ENCODE measurements at places on chromosomes 12 and 14.

- no peaks in the 10 kb centered on the region for H3K4me1 ChIP-seq
- no peak for DNase-seq
- H3K27ac ChIP-seq, result no peak overlapping the region
These were observed 1441.4 kb downstream of the AACS start for GRCh38 chr12:126506426-126507182.

- H3K27ac ChIP-seq, result peak overlapping the region; percentile 95
- H3K27me3 ChIP-seq, result no peaks in the 10 kb centered on the region
- H3K36me3 ChIP-seq, result peaks cover 15% of the 10 kb centered on the region
- peak overlapping the region; percentile 95 for H3K4me3 ChIP-seq
These were observed 1.5 kb downstream of the IRF2BPL start for GRCh38 chr14:77026930-77027537.

DNA sequence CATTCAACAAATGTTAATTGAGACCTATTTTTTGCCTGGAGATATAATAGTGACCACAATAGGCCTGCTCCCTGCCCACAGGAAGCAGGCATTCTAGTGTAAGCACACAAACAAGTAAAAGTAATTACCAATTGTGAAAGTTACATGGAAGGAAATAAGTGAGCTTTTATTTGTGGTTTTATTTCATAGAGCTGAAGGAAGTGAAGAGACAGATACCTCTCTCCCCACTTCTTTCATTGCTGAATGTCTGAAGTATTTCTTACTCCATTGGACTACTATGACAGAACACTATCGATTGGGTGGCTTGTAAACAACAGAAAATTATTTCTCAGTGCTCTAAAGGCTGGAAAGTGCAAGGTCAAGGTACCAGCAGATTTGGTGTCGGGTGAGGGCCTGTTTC is 183.5 kb downstream of the PRKCH start:
- no peak overlapping the region for H3K4me3 ChIP-seq
- H3K27me3 ChIP-seq, result no peaks in the 10 kb centered on the region
- H3K4me1 ChIP-seq, result peaks cover 71% of the 10 kb centered on the region
- H3K27ac ChIP-seq, result peak overlapping the region; percentile 43
- no peak for DNase-seq
- H3K36me3 ChIP-seq, result peaks cover 34% of the 10 kb centered on the region

- no peak for DNase-seq
- H3K4me3 ChIP-seq, result no peak overlapping the region
- no peaks in the 10 kb centered on the region for H3K36me3 ChIP-seq
- no peak overlapping the region for H3K27ac ChIP-seq
These were observed 296.3 kb downstream of the CCDC91 start for GRCh38 chr12:28486521-28486920.

DNA sequence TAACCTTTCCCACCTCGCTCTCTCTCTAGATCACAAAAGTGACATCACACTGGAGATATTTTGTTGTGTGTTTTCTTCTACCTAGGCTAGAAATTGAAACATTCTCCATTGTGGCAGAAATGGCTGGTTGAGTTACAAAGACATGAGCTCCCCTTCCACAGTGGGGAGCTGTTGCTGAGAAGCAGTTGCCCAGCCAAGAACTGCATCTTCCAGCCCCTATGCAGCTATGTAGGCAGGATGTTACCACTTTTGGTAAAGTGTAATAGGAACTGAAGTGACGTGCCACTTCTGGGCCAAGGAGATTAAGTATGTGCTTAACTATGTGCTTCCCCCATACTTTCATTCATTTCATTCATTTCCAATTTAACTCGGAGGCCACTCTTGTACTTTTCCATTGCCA is 138.7 kb upstream of the E2F7 start:
- no peak overlapping the region for H3K27ac ChIP-seq
- no peaks in the 10 kb centered on the region for H3K4me1 ChIP-seq
- H3K36me3 ChIP-seq, result no peaks in the 10 kb centered on the region
- no peaks in the 10 kb centered on the region for H3K27me3 ChIP-seq

DNA sequence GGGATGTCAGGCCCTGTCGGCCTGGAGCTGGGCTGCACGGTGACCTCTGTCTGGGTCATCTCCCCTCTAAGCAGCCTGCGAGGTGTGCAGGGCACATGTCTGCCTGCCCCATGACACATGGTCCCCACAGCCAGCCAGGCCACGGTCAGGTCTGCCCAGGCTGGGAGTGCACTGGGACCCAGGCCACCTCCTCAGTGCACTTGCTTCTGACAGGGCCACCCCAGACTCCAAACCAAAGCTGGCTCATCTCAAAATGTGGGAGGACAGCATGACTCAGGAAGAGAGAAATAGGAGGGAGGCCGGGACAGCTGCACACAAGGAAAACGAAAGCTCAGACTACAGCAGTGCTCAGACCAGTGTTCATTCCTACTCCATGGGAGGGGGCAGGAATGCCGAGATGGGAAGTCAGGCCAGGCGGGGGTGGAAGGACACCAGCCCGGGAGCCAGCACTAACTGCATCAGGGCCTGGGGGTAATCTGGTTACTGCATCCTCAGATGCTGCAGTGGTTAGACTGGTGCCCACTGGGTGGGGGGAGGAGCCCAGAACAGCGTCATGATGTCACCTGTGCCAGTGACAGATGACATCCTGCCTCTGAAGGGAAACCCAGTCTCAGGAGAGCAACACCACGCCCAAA is 4.0 kb downstream of the P2RX2 start:
- H3K27me3 ChIP-seq, result peaks cover 8% of the 10 kb centered on the region
- H3K27ac ChIP-seq, result no peak overlapping the region
- peak; percentile 27 for DNase-seq
- peaks cover 15% of the 10 kb centered on the region for H3K36me3 ChIP-seq
- peaks cover 6% of the 10 kb centered on the region for H3K4me1 ChIP-seq

- peak within 1 kb of the TSS; percentile 66 for H3K27ac ChIP-seq
- H3K36me3 ChIP-seq, result no peaks in the 10 kb centered on the region
- H3K27me3 ChIP-seq, result no peaks in the 10 kb centered on the region
- H3K4me3 ChIP-seq, result peak within 1 kb of the TSS; percentile 66
- peaks cover 57% of the 10 kb centered on the region for H3K4me1 ChIP-seq
These were observed at the start of gene OAS1 for GRCh38 chr12:112906712-112907414. Gene OAS1, plus strand, starts transcription at chr12:112906962. Its CDS starts 78 bp downstream, at chr12:112907040.

- no peak overlapping the region for H3K27ac ChIP-seq
- peaks cover 76% of the 10 kb centered on the region for H3K4me1 ChIP-seq
- H3K4me3 ChIP-seq, result no peak overlapping the region
- DNase-seq, result peak; percentile 43
- no peaks in the 10 kb centered on the region for H3K36me3 ChIP-seq
These were observed 13.5 kb downstream of the NCOR2 start for GRCh38 chr12:124553862-124554428.

DNA sequence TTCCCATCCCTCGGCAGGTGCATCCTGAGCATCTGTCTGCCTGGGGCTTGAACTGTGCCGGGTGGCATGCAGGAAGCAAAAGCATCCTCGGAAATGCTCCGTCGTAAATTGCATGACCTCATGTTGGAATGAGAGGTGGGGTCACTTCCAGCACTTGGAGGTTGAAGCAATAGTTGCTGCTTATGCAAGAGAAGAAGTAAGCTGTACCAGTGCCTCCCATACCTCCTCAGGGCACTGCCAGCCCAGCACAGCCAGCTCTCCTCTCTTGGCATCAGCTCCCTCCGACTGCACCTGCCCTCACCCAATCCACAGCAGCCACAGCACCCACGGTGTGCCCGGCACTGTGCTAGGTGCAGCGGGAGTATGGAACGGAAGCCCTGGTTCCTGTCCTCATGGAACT is 11.5 kb downstream of the TEAD4 start:
- H3K4me3 ChIP-seq, result no peak overlapping the region
- peaks cover 3% of the 10 kb centered on the region for H3K27me3 ChIP-seq
- no peak overlapping the region for H3K27ac ChIP-seq
- DNase-seq, result no peak
- no peaks in the 10 kb centered on the region for H3K36me3 ChIP-seq
- no peaks in the 10 kb centered on the region for H3K4me1 ChIP-seq

DNA sequence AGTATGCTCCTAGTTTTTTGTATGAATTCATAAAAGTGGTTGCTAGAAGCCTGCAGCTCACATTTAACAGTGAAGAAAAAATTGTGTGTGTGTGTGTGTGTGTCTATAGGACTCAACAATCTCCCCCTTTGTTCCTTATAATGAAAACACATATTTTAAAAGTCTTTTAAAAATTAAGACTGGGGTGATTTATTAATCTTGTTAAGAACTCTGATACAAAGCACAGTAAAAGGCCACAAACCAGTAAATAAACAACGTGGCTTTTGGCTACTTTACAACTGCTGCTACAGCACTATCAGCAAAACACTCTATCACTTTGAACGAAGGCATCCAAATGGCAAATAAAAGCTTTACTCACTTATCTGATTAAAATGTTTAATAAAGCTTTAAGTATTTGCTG is 594 bp upstream of the VCPKMT start:
- DNase-seq, result no peak
- H3K4me3 ChIP-seq, result peak overlapping the region; percentile 75
- peaks cover 34% of the 10 kb centered on the region for H3K36me3 ChIP-seq
- H3K27me3 ChIP-seq, result no peaks in the 10 kb centered on the region
- peak overlapping the region; percentile 81 for H3K27ac ChIP-seq
- H3K4me1 ChIP-seq, result peaks cover 15% of the 10 kb centered on the region

GRCh38 chr12:11508699-11509098 is 113.3 kb upstream of the PRB2 start:
- H3K36me3 ChIP-seq, result no peaks in the 10 kb centered on the region
- no peak for DNase-seq
- no peak overlapping the region for H3K27ac ChIP-seq
- no peak overlapping the region for H3K4me3 ChIP-seq
- H3K4me1 ChIP-seq, result no peaks in the 10 kb centered on the region

DNA sequence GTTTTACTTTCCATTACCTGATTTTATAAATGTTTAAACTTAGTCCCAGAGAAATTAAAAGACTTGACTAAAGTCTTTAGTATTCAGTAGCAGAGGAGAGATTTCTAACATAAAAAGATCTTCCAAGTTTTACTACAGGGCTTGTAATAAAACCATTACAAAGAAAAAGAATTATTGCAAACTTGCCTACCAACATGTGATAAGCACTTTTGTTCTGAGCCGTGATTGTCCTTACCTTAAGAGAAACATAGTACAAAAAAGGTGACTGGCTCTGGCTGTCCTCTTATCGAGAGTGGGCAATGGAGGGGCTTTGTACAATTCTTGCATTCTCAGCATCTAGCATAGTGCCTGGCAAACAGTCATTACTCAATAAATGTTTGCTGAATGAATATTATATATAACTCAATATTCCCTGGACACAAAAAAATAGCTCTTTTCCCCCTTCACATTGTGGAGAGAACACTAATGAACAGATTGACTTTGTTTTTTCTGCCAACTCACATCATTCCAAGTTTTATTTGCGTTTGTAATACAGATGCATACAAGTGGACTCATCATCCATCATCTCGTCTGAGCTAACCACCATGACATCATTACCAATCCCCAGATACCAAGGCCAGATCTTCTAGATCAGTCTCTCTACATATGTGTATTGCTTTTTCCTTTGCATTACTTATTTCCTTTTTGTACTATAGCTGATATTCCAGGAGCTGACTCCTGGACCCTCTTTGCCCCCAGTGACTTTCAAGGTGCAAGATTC is 192.8 kb upstream of the EEA1 start:
- no peak overlapping the region for H3K4me3 ChIP-seq
- H3K27ac ChIP-seq, result no peak overlapping the region
- DNase-seq, result no peak
- no peaks in the 10 kb centered on the region for H3K36me3 ChIP-seq

- no peaks in the 10 kb centered on the region for H3K27me3 ChIP-seq
- no peak for DNase-seq
These were observed 1014.1 kb downstream of the TMTC2 start for GRCh38 chr12:83700838-83701237.

- H3K4me1 ChIP-seq, result peaks cover 45% of the 10 kb centered on the region
- peaks cover 92% of the 10 kb centered on the region for H3K27me3 ChIP-seq
- H3K4me3 ChIP-seq, result peak within 1 kb of the TSS; percentile 38
- no peaks in the 10 kb centered on the region for H3K36me3 ChIP-seq
These were observed at the start of gene BHLHE41 for GRCh38 chr12:26124446-26125399. Gene BHLHE41, minus strand, starts transcription at chr12:26125037. Its CDS starts 258 bp downstream, at chr12:26124779.

- peaks cover 36% of the 10 kb centered on the region for H3K4me1 ChIP-seq
- no peaks in the 10 kb centered on the region for H3K36me3 ChIP-seq
- no peak overlapping the region for H3K4me3 ChIP-seq
- no peak overlapping the region for H3K27ac ChIP-seq
- DNase-seq, result no peak
These were observed 43.0 kb upstream of the CTDSP2 start for GRCh38 chr12:57889500-57889989.

GRCh38 chr12:89069431-89069830 is 282.9 kb downstream of the DUSP6 start:
- H3K4me1 ChIP-seq, result no peaks in the 10 kb centered on the region
- H3K27ac ChIP-seq, result no peak overlapping the region
- DNase-seq, result no peak
- H3K36me3 ChIP-seq, result no peaks in the 10 kb centered on the region
- H3K4me3 ChIP-seq, result no peak overlapping the region

DNA sequence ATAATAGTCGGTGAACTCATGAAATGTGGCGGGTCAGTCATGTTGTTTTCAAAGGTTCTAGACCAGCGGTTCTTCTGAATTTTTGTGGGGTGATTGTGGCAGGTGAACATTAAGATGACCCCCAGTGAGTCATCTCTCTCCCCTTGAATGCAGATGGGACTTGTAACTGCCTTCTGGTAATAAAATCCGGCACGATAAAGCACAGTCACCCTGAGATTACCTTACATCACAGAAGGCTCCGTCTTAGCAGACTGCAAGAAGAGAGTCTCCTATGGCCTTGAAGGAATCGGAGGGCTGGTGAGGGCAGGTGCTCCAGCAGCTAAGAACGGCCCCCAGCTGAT is 189.6 kb downstream of the FOXN3 start:
- no peak overlapping the region for H3K4me3 ChIP-seq
- no peak for DNase-seq
- H3K36me3 ChIP-seq, result peaks cover 3% of the 10 kb centered on the region
- H3K27ac ChIP-seq, result no peak overlapping the region
- H3K27me3 ChIP-seq, result no peaks in the 10 kb centered on the region

DNA sequence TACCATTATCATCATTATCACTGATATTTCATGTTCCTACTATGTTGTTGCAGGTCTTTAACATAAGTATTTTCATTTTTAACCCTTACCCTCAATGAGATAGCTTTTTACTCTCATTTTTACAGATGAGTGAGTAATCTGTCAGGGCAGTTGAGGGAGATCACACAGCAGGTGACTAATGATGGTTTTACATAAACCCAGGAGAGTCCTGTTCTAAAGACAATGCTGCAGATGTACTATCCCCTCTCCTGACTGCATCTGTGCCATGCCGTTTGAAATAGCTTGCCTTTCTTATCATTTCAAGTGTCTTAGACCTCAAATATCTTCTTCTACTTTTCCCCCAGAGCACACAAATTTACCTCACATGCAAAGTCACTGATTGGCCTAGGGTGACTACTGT is 1552.1 kb upstream of the SEL1L start:
- DNase-seq, result no peak
- no peaks in the 10 kb centered on the region for H3K4me1 ChIP-seq
- H3K27me3 ChIP-seq, result no peaks in the 10 kb centered on the region
- H3K36me3 ChIP-seq, result no peaks in the 10 kb centered on the region
- no peak overlapping the region for H3K4me3 ChIP-seq

Measured in CD4-positive, alpha-beta T cell (primary cell).